ENCODE measurements at places on chromosomes 4 and X.

- DNase-seq = no peak
These were observed 67.0 kb upstream of the CXorf51A start for GRCh38 chrX:146881521-146881920.

- no peak for DNase-seq
These were observed 181.6 kb downstream of the NKX6-1 start for GRCh38 chr4:84317513-84317912.

DNA sequence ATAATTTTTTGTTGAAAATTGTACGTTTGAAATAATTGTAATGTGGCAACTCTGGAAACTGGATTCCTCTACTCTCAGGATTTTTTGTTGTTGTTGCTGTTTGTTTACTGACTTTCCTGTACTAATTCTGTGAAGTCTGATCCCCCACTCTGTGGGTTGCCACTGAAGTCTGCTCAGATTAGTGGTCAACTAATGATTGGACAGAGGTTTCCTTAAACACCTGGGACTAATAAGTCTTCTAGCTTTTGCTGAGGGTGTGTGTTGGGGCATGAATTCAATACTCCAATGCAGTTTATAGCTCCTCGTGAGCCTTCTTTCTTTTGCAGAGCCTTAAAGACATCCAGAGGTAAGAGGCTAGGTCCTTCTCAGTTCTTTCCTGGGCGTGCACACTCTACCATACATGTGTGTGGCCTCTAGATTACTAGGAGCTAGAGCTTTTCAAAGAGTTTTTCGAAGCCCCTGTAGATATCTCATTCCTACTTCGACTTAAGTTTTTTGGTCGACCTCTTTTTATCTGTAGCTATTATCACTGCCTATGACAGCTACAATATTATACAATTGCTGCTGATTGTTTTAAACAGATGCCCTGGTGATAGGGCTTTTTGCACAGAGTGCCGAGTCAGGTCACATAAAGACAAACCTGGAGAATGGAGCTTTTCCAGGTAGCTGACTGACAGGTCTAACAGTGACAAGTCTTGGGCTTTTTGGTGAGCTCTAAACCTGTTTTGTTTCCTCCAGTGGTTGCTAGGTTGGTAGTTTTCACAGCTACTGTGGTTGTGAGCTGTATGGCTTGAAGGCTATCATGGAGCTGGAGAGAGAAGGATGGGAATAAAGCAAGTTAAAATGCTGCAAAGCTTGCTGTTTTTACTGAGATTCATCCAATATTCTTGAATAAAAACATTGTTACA lies 34.0 kb downstream of the BMP2K start:
- DNase-seq = no peak

DNA sequence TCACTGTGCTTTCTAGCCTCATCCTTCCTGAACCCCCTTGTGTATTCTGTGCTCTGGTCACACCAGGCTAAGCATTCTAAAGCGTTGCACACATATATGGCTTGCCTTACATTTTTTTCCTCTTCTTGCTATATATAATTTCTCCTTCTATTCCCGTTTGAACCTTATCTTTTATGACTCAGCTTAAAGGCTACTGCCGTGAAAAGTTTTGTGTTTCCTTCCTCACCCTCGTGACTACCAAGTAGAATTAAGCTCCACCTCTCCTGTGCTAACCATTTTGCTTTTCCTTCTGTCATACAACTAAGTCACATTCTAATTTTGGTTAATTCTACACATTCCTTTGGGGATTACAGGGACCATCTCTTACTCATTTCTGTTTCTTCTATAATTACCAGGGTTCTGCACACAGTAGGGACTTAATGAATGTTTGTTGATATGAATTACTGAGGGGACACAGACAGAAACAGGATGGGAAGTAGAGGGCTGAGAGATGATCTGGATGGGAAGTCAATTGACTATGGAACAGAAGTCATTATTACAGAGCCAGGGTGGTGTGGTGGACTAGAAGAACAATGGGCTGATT lies 67.1 kb downstream of the DOCK11 start:
- DNase-seq = no peak

- DNase-seq = no peak
These were observed 115.4 kb downstream of the AFAP1 start for GRCh38 chr4:7824218-7824617.

GRCh38 chr4:8917868-8918783 lies 46.5 kb upstream of the HMX1 start:
- DNase-seq = peak; percentile 51

- no peak for DNase-seq
These were observed 14.1 kb downstream of the ENPEP start for GRCh38 chr4:110489901-110490508.

- DNase-seq = peak; percentile 7
These were observed 851 bp downstream of the POLR2B start for GRCh38 chr4:56979421-56980072.

DNA sequence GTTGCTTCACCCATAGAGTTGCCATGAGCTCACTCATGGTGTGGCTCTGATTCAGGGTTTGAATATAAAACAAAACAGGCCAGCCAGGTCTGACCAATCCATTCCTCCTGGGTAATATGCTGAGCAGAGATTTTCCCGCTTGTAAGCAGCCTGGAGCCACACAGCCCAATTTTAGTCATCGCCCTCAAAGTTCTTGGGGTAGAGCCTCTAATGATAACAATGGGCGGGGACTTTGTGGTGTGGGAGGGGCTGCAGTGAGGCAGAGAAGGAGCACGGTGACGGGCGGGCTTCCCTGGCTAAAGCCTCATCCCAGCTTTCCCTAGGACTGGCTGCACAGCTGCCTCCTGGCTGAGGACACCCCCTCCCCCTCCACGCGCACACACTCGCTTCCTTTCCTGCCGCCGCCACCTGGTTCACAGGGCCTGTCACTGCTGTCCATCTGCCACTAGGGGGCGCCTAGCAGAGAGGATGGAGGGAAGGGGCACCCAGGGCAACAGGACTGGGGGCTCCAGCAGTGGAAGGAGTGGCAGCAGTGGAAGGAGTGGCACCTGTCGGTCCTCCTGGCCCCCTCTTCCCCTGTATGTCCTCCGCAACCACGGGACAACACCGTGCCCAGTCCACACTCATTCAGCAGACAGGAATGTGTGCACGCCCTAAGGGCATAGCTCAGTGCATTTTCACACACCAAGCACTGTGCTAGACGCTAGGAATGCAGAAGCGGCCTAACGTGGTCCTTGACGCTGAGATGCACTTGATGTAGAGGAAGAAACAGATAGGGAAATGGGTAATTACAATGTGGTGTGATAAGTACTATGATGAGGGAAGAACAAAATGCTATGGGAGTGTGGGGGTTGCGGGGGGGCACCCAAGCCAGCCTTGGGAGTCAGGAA lies 26.8 kb downstream of the PRPS1 start:
- DNase-seq = peak; percentile 19

- DNase-seq = no peak
These were observed 43.9 kb upstream of the GC start for GRCh38 chr4:71827826-71828225.

GRCh38 chr4:93764639-93765246 lies 63.8 kb upstream of the ATOH1 start:
- DNase-seq = peak; percentile 59

GRCh38 chr4:159281771-159282170 lies 178.9 kb downstream of the RAPGEF2 start:
- DNase-seq = no peak

GRCh38 chrX:3191201-3191600 lies 149.9 kb downstream of the ARSF start:
- DNase-seq = no peak

DNA sequence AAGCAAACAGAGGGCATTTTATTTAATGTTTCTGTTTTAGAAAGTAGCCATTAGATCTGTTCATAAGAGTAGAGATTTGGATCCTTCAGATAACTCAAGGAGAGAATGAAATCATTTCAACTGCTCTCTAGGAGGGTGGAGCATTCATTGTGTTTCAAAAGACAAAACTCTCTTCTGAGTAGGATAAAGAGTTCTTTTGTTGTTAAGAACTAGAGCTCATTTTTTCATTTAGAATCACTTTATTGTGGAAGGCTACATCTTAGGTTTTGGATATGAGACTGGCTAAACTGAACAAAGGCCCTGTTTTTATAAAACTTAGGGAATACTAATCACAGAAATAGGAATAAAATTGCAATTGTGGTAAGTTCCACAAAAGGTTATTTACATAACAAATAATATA lies 193.9 kb upstream of the PCDH10 start:
- DNase-seq = no peak

GRCh38 chrX:41982953-41983352 lies 59.6 kb upstream of the CASK start:
- DNase-seq = no peak

GRCh38 chr4:47624031-47624441 lies 139.0 kb downstream of the ATP10D start:
- DNase-seq = no peak

DNA sequence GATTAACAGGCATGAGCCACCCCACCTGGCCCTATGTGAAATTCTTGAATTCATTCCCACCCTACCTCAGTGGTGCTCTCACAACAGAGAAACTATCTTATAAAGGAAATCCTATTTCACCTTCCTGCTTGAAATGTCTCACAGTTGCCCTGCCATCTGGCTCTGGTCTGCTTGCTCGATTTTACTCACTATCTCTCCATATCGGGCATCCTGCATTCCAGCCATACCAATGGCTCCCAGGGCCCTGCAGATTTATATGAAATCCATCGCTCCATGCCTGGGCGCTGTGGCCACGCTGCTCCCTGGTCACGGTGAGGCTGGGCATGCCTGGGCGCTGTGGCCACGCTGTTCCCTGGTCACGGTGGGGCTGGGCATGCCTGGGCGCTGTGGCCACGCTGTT lies 15.8 kb downstream of the SORBS2 start:
- no peak for DNase-seq

DNA sequence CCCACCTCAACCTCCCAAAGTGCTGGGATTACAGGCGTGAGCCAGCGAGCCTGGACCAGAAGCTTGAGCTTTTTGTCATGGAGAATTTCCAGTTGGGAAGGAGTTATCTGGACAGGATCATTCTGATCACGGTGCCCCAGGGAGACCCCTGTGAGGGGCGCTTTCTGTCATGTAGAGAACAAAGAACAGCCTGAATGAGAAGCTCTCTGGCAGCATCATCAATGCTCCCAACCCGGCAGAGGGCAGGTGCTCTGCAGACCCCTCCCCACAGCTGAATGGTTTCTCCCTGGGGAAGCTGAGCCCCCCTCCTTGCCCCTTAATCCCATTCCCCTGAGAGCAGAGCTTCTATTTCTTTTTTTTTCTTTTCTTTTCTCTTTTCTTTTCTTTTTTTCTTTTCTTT lies 7.3 kb upstream of the CSF2RA start:
- no peak for DNase-seq

- no peak for DNase-seq
These were observed 2.3 kb upstream of the UBA1 start for GRCh38 chrX:47191331-47191730.

- DNase-seq = no peak
These were observed 464.3 kb downstream of the PPARGC1A start for GRCh38 chr4:23425570-23425969.

- no peak for DNase-seq
These were observed 646 bp upstream of the FAM3A start for GRCh38 chrX:154516656-154517100.

DNA sequence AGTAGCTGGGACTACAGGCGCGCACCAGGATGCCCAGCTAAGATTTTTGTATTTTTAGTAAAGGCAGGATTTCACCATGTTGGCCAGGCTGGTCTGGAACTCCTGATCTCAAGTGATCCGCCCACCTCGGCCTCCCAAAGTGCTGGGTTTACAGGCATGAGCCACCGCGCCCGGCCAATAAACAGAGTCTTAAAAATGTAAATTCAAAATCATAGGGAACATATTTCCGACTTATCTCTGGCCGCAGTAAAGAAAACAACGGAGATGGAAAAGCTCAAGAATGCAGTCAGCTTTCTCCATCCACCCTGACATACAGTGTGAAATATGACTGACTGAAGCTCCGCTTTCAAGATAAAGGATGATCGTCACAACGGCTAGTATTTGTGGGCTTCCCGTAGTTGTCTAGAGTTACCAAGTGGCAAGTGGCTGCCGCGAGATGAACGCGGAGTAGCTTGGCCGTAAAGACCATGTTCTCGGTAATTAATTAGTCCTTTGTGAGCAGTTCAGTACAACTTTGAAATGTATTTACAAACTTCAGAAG lies 495.1 kb upstream of the FAT1 start:
- DNase-seq = no peak

DNA sequence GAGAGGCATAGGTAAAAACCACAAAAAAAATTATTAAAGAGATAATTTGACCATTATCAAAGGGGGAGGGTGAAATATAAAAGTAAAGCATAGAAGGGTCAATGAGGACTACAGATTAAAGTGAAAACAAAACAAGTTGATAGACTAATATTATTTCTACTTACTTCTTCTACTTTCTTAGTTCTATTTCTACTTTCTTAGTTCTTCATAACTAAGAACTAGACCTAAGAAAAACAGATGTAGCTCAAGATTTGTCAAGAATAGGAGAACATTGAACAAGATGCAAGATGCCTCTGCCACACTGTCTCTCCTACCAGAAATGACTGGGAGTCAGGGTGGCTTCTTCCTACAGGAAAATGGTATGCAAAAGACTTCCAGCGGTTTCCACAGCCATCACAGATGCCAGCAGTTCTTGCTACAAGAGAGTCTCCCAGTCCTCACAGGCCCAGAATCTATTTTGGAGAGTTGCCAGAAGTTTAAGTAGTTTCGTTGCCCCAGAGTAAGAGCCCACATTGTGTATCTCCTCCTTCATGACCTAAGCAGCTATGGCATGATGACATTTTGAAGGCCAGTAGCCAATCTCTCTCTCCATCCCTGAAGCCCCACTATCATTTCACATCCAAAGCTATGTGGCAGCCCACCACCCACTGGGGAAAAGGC lies 42.9 kb upstream of the DDX60 start:
- DNase-seq = no peak

GRCh38 chrX:31333165-31333831 lies 261.5 kb upstream of the FTHL17 start:
- DNase-seq = no peak

GRCh38 chr4:37693450-37694190 lies 7.4 kb upstream of the RELL1 start:
- no peak for DNase-seq

DNA sequence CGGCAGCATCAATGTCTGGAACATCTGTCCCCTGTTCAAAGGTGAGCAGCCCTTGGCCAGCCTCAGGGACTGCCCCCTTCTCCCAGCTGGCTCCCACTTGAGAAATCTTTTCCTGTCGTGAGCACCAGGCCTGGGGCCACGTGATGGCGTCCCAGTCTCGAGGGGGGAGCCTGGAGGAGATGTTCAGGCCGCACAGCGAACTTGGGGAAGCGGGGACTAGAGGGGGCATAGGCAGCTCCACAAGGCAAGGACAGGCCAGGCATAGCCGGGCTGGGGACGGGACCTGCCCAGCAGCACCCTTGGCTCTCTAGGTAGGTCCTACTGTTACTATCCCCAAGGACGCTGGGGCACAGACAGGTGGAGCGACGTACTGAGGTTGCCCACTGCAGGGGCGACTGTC lies 2.7 kb downstream of the SLC6A8 start:
- DNase-seq = no peak

- no peak for DNase-seq
These were observed 104.8 kb upstream of the MSX1 start for GRCh38 chr4:4754641-4755040.

- DNase-seq = no peak
These were observed 126.5 kb downstream of the QDPR start for GRCh38 chr4:17385403-17385802.
